GM12864 (cell line): ENCODE measurements at places on chromosomes 6 and 20.
A peak's percentile ranks its signal among the peaks of the same experiment; 100 is the strongest.

DNA sequence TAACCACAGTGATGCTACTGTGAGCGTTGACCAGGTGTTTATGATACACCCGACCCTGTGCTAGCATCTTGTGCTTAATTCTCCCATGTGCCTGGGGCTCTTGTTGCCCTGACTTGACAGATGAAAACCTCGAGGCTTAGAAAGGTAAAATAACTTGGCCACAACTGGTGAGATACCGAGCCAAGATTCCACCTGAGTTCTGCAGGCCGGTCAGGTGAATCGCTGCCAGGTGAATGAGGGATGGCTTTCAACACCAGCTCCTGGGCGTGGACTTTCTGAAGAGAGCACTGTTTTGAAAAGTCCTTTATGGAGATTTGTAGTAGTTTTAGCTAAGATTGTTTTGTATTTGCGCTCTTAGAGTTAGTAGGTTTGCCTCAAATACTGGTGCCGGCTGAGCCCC, 12.2 kb upstream of the ZNF831 start:
- DNase-seq, result no peak

- peak; percentile 45 for DNase-seq
Observed at GRCh38 chr6:34036357-34037069, 109.4 kb downstream of the GRM4 start.

DNA sequence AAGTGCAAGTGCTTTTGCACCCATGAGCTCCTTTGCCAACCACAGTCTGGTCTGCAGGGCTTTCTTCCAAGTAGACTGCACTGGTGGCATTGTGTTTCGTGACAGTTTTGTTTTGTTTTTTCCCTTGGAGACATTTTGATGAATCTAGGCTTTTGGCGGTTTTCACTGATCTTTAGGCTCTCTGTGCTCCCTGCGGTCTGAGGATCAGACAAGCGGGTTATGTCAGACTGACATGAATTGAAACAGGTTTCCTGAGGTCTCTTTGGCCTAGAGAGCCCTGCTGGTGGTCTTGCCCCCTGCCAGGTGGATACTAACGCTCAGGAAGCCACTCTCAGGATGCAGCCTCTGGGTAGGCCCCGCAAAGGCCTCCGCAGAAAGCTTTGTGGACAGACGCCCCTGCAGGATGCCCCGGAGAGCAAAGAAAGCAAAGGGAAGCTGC, 555.4 kb upstream of the AGPAT4 start:
- no peak for DNase-seq

- no peak for DNase-seq
Observed at GRCh38 chr6:169253337-169254238, at the start of gene THBS2. TSS of gene THBS2 (minus strand) at chr6:169253846. CDS start at chr6:169250784, 3,062 bp downstream.

DNA sequence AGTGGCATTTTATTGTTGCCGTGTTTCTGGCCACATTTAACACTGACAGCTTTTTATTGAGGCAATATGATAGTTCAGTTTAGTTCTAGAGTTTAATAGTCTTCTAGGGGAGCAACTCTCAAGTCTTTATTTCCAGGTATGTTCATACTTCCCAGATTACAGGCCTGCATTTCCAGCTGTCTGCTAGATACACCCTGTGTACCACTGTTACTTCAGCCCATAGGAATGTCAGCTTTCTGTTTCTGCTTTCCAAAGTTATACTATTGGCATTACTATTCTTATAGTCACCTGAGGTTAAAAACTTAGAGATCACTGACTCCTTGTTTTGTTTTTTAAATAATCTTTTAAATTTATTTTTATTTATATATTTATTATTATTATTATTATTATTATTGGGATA, 7.6 kb downstream of the ZNF451 start:
- no peak for DNase-seq

- no peak for DNase-seq
Observed at GRCh38 chr6:12288211-12288618, 1.9 kb upstream of the EDN1 start.

DNA sequence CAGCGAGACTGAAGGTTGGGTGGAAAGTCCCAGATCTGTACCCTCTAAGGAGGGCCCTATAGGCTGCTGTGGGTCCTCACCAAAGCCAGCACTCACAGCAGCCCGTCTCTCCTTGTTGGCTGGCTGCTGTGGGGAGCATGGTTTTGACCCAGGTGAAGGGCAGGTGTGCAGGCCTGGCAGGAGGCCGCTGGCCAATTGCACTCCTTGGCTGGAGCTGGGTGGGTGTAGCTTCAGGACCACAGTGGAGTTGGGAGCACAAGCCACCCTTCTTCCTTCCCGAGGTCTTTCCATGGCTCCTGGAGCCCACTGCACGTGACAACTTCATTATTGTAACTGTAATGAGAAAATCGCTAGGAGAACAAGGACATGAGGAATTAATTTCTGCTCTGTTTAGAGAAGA, 287.7 kb upstream of the FOXQ1 start:
- no peak for DNase-seq

DNA sequence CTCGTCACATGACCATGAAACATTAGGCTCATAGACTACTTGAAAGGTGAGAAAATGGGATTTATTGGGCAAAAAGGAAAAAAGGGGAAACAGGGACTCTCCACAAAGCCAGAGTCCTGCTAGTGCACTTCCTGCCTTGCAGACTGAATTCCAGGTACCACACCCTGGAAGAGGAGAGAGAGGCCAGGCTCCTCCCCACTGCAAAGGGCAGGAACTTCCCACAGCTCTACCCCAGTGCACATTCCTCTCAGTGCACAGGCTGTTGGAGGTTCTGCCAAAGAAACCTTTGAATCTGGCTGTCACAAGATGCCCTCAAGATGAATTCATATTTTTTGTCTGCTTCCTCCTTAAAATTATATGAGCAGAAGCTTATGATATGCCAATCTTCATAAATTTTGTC, 920.4 kb upstream of the GJE1 start:
- no peak for DNase-seq

- DNase-seq, result no peak
Observed at GRCh38 chr6:62528894-62529526, 243.0 kb upstream of the KHDRBS2 start.

GRCh38 chr6:126600258-126600916, 260.5 kb downstream of the CENPW start:
- no peak for DNase-seq

GRCh38 chr6:170034294-170034693, 256.6 kb downstream of the DLL1 start:
- DNase-seq, result no peak

DNA sequence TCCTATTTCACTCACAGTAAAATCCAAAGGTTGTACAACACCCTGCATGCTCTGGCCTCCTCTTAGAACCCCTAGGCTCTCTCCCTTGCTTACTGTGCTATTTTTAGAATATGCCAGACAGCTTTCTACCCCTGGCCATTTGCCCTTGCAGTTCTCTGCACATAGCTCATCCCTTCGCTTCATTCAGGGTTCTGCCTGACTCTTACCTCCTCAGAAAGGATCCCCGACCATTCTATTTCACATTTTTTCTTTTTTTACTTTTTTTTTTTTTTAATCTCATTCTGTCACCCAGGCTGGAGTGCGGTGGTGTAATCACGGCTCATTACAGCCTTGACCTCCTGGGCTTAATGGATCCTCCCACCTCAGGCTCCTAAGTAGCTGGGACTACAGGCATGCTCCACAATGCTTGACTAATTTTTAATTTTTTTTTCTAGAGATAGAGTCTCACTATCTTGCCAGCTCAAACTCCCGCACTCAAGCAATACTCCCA, 33.6 kb downstream of the COMMD7 start:
- no peak for DNase-seq

GRCh38 chr6:32679492-32679891, 13.0 kb upstream of the HLA-DQB1 start:
- DNase-seq, result no peak

GRCh38 chr20:10541668-10542411, 106.7 kb downstream of the SLX4IP start:
- no peak for DNase-seq

GRCh38 chr6:11241154-11241792, 8.8 kb upstream of the NEDD9 start:
- DNase-seq, result no peak
